ENCODE measurements at places on chromosomes 5 and 9.

DNA sequence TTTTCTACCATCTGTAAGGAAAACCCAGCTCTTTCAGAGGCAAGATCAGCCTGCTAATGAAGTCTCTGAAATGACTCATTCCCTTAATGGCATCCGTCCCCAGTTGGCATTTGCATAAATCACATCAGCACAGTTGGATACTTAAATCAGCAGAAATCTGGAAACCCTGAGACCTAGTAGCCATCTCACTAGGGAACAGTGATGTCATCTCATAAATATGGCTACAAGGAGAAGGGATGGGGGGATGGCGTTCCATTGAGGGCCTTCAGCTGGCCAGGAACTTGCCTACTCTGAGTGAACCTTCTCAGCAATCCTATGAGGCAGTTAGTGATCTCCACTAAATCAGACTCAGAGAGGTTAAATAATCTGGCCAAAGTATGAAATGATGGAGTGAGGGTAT, 81.8 kb downstream of the CMYA5 start:
- no peak for DNase-seq

DNA sequence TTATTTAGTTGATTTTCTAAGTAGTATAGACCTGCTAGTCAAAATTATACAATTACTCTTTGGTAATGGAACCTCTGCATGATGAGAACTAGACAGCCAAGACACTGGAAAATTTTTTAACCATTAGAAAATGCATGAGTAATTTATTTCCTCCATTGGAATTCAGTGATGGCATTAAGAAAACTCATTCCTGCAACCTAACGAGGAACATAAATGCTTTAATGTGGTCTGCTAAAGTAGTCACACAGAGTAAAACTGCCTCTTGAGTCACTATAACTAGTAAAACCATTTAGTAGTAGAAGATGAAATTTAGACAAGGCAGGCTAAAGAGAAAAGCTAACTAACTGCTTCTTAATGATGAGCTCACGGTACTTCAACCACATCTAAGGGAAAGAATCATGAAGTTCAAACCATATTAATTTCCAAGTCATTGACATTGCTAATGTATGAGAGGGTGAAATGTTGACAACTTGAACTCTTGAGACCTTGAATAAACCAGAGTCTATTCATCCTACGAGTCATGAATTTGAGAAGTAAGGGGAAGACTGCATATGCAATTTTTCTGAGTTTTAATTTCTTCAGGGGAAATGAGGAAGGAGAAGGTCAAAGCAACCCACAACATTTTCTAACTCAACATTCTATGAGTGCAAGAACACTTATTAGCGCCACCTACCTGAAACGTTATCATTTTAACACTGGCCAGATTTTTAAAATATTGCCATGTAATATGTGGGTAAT, 74.4 kb downstream of the GLIS3 start:
- DNase-seq = no peak

GRCh38 chr9:128249908-128250838, 25.6 kb downstream of the GOLGA2 start:
- DNase-seq = peak; percentile 100

GRCh38 chr5:11724940-11725339, 179.3 kb downstream of the CTNND2 start:
- no peak for DNase-seq

DNA sequence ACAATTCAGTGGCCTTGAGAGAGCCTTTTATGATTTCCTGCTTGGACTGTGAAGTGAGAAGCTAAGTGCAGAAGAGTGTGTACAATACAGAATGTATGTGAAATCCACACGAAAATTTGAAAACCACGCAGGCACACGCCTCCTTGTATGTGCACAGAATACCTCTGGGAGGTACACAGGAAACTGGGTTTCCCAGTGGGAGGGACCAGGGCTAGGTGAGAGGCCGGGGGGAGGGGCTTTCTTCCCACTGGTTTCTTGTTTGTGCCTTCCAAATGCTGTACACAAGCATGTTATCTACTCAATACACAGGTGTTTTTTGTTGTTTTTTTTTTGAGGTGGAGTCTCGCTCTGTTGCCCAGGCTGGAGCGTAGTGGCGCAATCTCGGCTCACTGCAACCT, 16.1 kb downstream of the C9orf50 start:
- DNase-seq = no peak

- no peak for DNase-seq
Observed at GRCh38 chr9:123514766-123515165, 158.8 kb downstream of the CRB2 start.

DNA sequence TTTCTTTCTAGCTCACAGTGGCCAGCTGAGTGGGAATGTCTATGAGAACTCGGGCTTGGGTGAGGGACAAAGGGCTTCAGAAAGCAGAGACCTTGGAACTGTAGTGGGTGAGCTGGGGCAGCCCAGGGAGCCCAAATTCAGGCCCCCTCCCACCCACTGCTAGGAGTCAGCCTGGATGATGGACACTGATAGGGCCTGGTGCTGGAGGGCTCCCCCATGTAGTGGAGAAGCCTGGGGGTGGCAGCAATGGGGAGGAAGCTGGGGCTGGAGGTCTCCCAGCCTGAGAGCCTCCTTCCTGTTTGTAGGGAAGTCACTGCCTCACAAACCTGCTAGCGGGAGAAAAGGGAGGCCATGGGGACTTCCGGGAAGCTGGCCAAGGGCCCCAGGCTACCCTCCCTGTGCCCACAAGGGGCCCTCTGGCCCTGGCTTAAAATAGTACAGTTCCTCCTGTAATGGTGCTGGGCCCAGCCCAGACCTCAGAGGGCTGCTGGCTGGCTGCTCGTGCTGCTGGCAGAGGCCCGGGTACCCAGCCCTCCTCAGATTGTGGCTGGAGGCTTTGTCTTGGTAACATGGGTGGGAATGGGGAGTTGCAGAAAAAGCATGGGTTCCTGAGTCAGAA, 6.3 kb upstream of the NR5A1 start:
- DNase-seq = no peak

- DNase-seq = no peak
Observed at GRCh38 chr5:58491216-58491892, at the start of gene GAPT. Gene GAPT (plus strand): TSS chr5:58491435. CDS start chr5:58494537, 3,102 bp downstream.

- no peak for DNase-seq
Observed at GRCh38 chr5:178429156-178429468, 161.1 kb downstream of the COL23A1 start.

DNA sequence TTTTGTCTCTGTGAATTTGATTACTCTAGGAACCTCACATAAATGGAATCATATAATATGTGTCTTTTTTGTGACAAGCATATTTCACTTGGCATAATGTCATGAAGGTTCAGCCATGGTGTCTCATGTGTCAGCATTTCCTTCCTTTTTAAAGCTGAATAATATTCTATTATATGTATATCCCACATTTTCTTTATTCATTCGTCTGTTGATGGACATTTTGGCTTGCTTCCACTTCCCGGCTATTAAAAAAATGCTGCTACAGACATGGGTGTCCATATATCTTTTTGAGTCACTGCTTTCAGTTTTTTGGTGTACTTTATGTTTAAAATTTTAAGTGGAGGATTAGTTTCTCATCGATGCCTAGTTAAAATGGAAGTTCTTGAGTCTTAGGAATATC, 59.8 kb upstream of the C5orf63 start:
- no peak for DNase-seq

DNA sequence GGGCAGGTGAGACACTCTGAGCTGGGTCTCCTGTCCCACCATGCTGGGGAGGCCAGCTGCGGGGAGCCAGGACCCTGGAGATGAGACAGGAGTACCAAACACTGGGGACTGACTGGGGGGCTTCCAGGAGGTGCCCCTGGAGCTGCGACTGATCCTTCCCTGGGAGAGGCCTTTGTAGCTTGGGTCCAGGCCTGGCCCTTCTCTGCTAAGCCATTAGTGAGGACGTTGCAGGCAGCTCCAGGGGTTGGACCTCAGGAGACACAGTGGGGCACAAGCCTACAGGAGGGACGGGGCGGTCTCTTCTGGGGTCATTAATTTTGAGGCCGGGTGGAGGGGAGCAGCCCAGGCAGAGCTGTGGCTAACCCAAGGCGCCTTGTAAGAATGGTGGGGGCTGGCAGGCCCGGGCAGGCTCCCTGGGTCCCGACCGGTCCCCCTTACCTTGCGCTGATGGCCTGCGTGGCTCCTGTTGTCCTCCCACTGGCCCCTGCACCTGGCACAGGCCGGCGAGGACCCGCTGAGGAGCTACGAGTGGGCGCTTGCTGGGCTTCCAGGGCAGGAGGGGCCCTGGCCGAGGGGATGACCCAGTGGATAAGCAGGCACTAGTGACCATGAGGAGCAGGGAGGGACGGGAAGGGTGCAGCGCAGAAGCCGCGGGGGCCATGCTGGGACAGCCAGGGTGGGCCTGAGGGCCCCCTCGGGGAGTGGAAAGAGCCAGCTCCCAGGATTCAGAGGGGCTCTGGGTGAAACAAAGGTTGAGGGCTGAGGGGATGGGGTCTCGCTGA, 5.1 kb downstream of the MRPS2 start:
- DNase-seq = no peak

GRCh38 chr5:163347671-163348070, 89.7 kb upstream of the CCNG1 start:
- peak; percentile 61 for DNase-seq

DNA sequence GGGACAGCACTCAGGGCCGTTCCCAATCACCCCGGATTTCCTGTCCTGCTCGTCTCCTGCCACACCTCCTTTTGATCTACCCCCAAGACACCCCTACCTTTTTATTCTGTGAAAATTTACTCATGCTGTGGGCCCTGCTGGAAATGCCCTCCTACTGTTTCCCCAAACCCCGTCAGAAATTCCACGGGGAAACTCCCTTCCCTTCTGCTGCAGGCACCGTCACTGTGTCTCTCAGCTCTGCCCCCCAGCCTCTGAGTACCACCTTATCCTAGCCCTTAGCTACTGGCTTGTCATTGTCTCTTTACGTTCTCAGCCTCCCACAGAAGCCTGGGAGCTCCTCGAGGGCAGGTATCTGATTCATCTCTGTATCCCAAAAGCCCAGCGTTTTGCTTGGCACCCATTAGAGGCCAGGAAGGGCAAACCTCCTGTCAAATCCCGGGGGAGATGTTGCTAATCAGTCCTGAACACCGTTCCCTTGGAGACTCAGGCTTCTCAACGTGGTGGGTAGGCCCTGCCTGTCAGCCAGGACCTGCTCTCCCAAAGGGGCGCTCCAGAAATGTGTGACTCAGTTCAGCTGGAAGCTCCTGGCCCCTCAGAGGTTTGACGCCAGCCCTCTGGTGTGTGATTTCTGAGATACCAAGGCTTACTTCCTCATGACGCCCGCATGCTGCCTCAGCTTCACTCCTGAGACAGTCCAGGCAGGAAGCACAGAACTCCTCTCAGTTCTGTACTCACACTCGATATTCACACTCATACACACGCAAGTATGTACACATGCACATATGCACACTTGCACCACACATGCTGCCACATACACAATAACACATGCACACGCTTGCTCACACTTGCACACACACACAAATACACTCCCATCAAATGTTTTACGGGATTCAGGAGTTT, 50.7 kb upstream of the GRHPR start:
- no peak for DNase-seq

GRCh38 chr5:109900911-109901627, 211.3 kb downstream of the MAN2A1 start:
- DNase-seq = no peak

DNA sequence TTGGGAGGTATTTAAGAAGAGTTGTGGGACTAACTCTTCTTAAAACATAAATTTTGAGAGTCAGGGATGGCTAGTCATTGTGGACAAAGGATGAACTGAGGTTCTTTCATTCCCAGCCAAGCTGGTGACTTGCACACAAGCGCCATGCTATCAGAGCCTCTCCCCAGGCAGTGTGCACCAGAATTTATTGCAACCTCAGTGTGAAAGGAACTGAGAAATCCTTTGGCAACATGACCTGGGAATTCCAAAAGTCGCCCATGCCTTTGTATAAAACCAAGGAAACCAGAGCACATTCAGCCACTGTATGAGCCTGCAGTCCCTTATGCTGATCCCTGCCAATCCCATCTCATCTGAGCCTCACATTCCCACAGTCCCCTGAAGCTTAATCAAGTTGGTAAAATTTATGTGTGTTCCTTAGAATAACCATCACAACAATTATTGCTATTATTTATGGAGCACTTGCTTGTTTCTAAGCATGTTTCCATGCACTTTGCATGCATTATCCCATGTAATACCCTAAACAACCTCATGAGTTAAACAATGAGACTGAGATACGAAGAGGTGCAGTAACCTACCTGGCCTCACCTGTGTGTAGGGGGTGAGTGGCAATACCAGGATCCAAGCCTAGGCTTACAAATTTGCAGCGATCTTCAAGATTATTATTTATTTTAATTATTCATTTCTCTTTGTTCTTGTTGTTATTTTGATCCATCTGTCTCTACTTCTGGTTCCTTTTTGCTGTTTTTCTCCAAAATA, 116.4 kb downstream of the NTRK2 start:
- no peak for DNase-seq

- peak; percentile 66 for DNase-seq
Observed at GRCh38 chr9:38619556-38620447, 594 bp downstream of the ANKRD18A start.

- no peak for DNase-seq
Observed at GRCh38 chr9:19148187-19148586, 20.9 kb upstream of the PLIN2 start.

DNA sequence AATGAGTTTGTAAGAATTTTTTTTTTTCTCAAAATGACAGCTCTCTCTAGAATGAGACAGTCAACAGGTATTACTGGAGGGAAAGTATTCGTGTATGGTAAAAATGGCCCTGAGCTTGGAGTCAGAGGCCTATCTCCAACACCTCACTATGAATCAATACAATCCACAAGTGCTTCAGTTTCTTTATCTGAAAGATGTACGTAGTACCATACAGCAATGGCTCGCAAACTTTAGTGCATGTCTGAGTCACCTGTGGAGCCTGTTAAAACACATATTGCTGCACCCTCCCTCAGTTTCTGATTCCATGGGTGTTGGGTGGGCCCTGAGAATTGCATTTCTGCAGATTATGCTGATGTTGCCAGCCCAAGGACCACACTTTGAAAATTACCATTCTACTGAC, 44.6 kb downstream of the DMRT2 start:
- DNase-seq = no peak

DNA sequence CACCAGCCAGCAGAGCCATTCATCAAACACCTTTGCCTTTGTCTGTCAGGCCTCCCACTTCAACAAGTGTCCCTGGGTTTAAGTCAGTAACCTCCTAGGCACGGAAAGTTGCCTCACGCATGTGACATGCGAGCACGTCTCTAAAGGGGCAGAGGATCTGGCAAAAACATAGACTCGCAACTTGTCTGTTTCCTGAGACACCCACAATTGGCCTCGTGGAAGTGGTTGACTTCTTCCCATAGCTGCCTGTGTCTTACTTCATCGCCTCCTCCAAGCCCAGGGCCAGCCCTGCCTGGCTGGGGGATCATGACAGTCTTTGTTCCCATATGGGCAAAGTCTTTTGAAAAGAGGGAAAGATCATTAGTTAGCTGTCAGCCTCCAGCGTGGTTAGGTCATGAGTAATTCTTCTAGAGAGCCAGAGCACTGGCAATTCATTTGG, 35.5 kb upstream of the GLRX start:
- peak; percentile 53 for DNase-seq

DNA sequence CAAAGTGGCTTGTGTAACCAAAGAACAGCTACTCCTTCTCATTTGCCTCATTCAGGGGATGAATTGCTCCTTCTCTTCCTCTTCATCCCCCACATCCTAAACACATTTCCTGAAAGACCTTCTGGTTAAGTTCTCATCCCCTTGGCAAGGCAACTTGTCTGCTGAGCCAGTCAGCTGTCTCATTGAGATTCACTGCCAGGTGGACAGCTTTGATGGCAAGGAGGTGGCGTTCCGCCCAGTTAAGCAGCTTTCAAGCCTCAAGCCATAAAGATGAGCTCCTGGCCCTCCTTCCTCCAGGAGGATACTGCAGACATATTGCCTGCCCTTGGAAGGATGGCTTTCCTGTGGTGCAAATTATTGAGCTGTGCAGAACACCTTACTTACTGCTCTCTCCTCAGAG, 448.6 kb upstream of the MPDZ start:
- DNase-seq = no peak

- DNase-seq = peak; percentile 8
Observed at GRCh38 chr9:114039484-114039883, 38.6 kb downstream of the AMBP start.
